ENCODE measurements at places on chromosomes 4 and X.
A peak's percentile ranks its signal among the peaks of the same experiment; 100 is the strongest.

DNA sequence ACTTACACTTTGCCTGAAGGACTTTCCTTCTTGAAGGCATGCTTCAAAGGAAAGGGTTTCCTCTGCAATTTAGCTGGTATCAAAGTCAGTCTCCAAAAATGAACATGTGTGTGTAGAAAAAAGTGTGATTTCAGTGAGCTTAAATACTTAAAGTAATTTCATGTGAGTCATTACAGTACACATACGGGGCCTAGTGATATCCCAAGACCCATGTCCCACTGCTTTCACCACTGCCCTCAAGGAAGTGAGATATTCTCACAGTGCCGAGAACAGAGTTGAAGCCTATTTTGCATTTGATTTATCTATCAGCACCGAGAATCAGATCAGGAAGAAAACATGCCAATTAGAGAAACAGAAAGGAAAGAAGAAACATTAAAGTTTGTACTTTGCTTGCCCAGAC lies 61.0 kb downstream of the CHST7 start:
- H3K27me3 ChIP-seq: no peaks in the 10 kb centered on the region
- DNase-seq: no peak
- no peak overlapping the region for H3K27ac ChIP-seq
- no peaks in the 10 kb centered on the region for H3K36me3 ChIP-seq
- peaks cover 7% of the 10 kb centered on the region for H3K4me1 ChIP-seq

- H3K4me3 ChIP-seq: no peak overlapping the region
- H3K4me1 ChIP-seq: no peaks in the 10 kb centered on the region
- DNase-seq: no peak
- H3K36me3 ChIP-seq: no peaks in the 10 kb centered on the region
These were observed 14.8 kb upstream of the PAQR3 start for GRCh38 chr4:78953769-78954666.

DNA sequence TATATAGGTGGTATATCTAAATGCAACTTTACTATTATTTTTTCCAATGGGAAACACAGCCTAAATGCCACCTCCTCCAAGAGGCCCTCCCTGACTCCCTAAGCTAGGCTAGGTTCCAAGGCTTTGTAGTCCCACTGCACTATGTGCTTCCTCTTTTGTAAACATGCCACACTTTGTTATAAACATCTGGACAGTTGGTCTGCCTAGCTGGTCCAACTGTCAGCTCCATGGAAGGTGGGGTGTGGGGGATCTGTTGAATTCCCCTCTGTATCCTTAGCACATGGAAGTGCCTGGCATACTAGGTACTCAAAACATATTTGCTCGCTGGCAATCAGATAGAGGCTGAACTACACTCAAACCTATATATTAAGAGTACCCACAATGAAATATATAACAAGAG lies 63.4 kb downstream of the SLC9A7 start:
- no peak for DNase-seq
- no peak overlapping the region for H3K4me3 ChIP-seq
- no peaks in the 10 kb centered on the region for H3K4me1 ChIP-seq
- no peaks in the 10 kb centered on the region for H3K36me3 ChIP-seq
- H3K27me3 ChIP-seq: no peaks in the 10 kb centered on the region
- H3K27ac ChIP-seq: no peak overlapping the region

- no peaks in the 10 kb centered on the region for H3K4me1 ChIP-seq
- no peaks in the 10 kb centered on the region for H3K36me3 ChIP-seq
- DNase-seq: no peak
These were observed 27.3 kb downstream of the MND1 start for GRCh38 chr4:153371701-153372234.

DNA sequence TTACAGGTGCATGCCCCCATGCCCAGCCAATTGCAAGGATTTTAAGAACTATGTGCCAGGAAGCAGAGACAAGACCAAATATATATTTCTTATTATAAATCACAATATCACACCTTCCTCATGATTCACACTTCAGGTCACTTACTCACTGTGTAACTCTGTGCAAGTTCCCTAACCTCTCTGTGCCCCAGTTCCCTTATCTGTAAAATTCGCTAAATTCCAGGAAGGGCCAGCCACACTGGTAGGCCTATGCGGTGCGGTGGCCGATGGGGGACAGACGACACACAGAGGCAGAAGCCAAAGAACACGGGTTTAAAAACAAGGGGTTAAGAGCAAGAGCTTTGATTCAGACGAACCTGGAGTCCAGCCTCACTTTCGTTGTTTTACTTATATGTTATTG lies 2.8 kb downstream of the TRIM2 start:
- no peak overlapping the region for H3K4me3 ChIP-seq
- H3K36me3 ChIP-seq: no peaks in the 10 kb centered on the region
- no peak overlapping the region for H3K27ac ChIP-seq
- no peak for DNase-seq
- H3K27me3 ChIP-seq: no peaks in the 10 kb centered on the region

- no peak overlapping the region for H3K4me3 ChIP-seq
- H3K4me1 ChIP-seq: no peaks in the 10 kb centered on the region
These were observed 20.2 kb downstream of the SLIT2 start for GRCh38 chr4:20271950-20272349.

GRCh38 chrX:96379951-96380350 lies 304.7 kb upstream of the DIAPH2 start:
- no peaks in the 10 kb centered on the region for H3K4me1 ChIP-seq
- no peak for DNase-seq
- no peak overlapping the region for H3K27ac ChIP-seq
- no peaks in the 10 kb centered on the region for H3K36me3 ChIP-seq

GRCh38 chr4:7647186-7647585 lies 212.5 kb upstream of the PSAPL1 start:
- no peak overlapping the region for H3K27ac ChIP-seq
- no peaks in the 10 kb centered on the region for H3K27me3 ChIP-seq
- peaks cover 9% of the 10 kb centered on the region for H3K4me1 ChIP-seq
- H3K36me3 ChIP-seq: no peaks in the 10 kb centered on the region

DNA sequence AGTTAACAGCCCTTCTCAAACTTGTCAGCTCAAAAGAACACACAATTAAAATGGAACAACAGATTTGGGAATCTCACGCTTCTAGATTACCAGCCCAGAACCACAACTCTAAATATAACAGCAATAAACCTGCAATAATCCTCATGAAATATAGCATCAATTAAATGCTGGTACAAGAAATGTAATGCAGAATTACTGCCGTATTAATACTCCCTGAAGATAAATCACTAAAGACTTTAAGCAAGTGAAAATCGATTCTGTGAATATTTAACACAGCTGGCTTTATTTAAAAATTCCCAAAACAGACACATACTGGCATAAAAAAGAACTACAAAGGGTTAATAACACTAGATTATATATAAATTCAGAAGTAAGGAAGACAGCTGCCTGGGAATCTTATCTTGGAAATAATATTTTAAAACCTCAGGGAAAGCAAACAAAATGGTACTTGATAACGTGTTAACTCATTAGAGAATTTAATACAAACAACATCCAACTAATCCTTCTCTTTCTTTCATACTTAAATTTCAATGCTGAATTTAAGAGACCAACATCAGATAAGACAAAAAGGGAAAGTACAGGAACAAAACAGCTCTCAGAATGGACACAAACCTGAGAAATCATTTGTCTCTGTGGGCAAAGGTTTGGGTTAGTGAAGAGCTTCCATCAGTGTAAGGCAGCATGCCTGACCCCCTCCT lies 34.7 kb downstream of the APBB2 start:
- no peak overlapping the region for H3K4me3 ChIP-seq
- no peak overlapping the region for H3K27ac ChIP-seq
- DNase-seq: no peak
- no peaks in the 10 kb centered on the region for H3K27me3 ChIP-seq

- no peaks in the 10 kb centered on the region for H3K36me3 ChIP-seq
- H3K27me3 ChIP-seq: no peaks in the 10 kb centered on the region
- H3K27ac ChIP-seq: no peak overlapping the region
- DNase-seq: no peak
These were observed 56.1 kb downstream of the RAPGEF2 start for GRCh38 chr4:159158985-159159384.

- no peak for DNase-seq
- H3K4me3 ChIP-seq: no peak overlapping the region
- no peak overlapping the region for H3K27ac ChIP-seq
- H3K27me3 ChIP-seq: no peaks in the 10 kb centered on the region
- H3K4me1 ChIP-seq: no peaks in the 10 kb centered on the region
These were observed 130.2 kb downstream of the CHRDL1 start for GRCh38 chrX:110665223-110666002.

DNA sequence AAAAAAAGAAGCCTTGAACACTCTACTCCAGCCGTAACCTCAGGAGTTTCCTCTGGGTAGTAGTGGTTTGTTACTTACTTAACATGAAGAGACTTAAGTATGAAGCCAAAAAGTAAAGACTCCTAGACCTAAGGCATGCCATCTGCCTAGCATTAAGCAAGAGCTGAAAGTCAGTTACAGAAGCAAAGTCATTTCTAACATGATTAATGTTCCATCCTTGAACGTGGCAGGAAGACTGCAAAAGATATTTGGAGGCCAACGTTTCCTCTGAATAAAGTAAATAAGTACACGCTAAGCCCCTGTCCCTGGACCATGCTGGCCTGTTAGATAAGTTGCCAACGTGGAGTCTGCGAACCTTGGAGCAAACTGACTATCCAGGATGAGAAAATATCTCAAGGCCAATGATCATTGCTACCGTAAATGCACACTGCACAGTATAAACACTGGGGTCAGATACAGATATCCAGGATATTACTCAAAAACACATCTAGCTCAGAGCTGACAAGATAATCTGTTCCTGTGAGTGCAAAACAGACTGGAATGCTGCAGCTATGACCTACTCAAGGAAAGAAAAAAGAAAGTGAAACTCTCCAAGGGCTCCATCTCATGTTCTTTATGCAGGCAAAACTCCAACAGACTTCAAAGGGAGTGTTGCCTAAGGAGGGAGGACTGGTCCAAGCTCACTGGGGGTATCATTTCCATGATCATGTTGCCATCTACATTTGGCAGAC lies 255.8 kb downstream of the COL25A1 start:
- no peaks in the 10 kb centered on the region for H3K27me3 ChIP-seq
- H3K27ac ChIP-seq: peak overlapping the region; percentile 46
- no peak overlapping the region for H3K4me3 ChIP-seq
- no peaks in the 10 kb centered on the region for H3K36me3 ChIP-seq
- peaks cover 3% of the 10 kb centered on the region for H3K4me1 ChIP-seq

All from esophagus squamous epithelium (tissue), 5 donors.